Stimulated activated CD8-positive, alpha-beta memory T cell treated with anti-CD3 and anti-CD28 coated beads, Interleukin-7, amount 100 ng/mL, for 48 hours (primary cell): ENCODE measurements at places on chromosomes 7 and 10.

DNA sequence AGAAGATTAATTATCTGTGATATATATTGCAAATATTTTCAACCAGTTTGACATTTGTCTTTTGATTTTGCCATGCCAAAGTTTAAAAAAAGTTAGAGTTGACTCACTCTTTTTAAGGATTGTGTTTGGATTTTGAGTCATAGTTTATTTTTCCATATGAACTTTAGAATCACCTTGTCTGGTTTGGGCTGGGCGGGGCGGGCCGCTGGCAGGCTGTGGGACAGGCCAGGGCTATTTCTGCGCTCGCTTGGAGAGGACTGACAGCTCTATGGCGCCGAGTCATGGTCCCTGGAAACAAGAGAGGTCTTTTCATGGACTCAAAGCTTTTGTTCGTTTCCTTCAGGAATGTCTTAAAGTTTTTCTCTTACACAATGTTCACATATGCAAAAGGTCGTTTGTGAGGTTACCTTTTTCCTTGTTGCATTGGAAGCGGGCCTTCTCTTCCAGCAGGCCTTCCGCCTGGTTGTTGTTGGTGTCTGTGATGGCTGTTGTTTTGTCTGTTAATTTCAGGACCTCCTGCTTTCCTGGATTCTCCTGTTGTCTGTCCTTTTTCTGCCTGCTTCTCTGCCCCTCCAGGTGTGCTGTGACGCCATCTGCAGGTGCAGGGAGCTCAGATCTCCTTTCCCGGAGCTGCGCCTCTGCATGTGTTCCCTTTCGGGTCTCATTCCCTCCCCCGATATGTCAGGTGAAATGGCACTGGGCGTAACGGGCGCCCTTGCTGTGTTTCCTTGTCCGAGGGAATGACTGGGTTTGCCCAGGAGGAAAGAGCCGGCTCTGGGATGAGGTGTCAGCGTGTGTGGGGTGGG lies 53.8 kb downstream of the INPP5A start:
- no peak for DNase-seq

- DNase-seq, result no peak
These were observed 8.2 kb upstream of the STARD3NL start for GRCh38 chr7:38169847-38170246.

GRCh38 chr10:124577651-124578050 lies 116.0 kb downstream of the LHPP start:
- no peak for DNase-seq

- no peak for DNase-seq
These were observed 127.1 kb upstream of the MTPN start for GRCh38 chr7:136104269-136104603.

DNA sequence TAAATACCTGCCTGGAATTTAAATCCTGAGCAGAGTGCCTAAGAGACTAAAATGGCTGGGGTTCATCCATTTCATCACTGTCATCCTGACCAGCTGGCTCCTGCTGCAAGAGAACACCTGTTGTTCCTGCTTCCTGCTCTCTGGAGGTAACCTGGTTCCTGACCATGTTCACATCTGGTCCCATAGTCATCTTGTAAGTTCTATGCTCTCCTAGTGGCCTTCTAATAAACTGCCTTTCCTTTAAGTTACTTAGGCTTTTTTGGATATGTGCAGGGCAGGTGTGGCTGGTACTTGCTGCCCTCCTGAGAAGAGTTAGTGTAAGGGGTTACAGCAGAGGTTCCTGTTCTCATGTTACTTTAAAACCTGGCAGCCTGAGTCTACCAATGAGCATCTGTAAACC lies 80.0 kb downstream of the NRCAM start:
- no peak for DNase-seq

GRCh38 chr7:103856929-103857328 lies 132.5 kb downstream of the RELN start:
- no peak for DNase-seq

GRCh38 chr7:46155367-46155766 lies 234.3 kb upstream of the IGFBP3 start:
- DNase-seq, result no peak

DNA sequence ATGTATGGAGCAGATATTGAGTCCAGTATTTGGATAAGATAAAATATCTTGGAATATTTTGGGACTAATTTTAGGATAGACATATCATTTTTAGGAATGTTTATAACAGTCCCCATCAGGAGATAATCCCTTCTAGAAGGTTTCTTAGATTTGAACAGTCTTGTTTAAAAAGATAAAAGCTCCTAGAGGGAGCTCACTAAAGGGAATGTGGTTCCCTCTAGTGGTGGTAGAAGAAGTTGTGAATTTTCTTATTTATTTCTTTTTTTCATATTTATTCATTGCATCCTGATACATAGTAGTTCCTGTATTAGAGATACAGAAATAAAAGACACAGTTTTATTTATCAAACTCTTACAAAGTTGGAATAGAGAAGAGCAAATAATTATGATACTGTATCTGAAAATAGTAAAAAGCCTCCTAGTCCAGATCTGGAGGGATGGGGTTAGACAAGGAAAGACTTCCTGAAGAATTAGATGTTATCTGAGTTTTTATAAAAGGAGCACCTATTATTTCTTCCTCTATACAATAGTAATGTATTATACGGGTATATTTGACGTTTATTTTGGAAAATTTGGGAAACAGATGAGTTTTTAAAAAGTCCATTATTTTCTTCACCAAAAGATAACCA lies 24.5 kb upstream of the KLF14 start:
- no peak for DNase-seq

DNA sequence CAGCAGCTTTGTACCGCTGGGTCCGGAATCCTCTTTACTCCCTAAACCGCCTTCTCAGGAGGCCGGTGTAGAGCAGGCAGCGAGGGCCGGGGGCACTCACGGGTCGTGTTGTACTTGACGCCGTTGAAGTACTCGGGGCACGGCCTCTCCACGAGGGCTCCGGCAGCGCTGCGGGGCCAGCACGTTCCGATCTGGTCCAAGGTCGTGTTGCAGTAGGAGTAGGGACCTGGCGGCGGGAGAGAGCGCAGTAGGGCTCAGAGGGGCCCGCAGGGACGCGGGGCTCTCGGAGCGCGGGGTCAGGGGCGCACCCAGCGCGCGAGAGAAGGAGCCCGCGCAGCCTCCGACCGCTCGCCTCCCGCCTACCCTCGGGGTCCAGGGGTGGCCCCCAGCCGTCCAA lies 443 bp downstream of the CRHR2 start:
- no peak for DNase-seq

DNA sequence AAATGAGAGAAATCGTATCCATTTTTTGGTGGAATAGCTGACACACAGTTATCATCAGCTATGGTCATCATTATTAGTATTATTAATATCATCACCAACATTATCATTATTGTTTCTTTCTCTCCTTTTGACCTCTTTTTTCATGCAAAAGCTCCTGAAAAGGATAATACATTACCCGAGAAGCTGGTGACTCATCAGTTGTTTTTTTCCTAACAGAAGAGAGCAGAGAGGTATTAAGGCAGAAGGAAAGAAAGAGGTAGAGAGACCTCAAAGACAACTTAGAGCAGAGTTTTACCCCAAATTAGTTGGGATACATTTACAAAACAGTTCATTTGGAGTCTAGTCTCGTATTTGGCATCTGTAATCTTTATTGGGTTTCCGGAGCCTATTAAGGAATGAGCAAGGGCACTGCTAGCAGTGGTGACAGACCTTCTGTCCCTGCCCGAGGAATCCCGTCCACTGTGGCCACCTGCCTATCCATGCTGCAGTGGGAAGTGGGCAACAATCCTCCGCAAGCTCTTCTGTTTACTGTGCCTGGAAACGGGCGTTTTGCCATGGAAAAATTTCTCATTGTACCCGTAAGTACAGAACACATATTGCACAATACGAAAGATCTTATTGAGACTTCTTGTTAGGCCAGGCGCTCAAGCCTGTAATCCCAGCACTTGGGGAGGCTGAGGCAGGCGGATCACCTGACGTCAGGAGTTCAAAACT lies 170.0 kb upstream of the MKLN1 start:
- no peak for DNase-seq

DNA sequence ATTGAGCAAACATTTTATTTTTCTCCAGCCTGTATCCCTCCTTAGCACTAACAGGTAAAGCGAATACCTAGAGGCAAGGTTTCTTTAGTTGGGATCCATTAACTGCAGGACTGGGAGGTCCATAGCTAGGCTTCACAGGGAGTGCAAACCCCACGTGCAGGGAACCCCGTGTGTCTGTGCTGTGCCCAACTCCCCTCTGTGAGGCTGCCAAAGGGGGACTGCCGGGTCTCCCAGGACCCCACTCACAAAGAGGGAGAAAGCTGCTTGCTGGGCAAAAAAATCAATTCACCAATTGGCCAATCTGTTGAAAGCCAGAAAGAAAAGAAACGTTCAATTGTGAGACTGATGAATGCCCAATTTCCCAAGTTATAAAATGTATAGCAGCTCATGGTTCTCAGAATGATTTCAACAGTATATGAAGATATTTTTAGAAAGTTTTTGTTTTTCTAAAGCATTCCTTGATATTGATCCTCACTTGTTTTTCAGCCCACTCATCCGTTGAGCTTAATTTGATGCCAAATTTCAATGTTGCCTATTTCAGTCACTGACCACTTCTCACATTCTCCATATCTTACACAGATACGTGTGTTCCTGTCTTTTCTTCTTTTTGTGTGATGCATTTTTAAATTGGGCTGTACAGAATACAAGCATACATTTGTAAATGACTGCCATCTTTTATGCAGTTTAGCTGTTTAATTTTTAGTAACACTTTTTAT lies 202.7 kb upstream of the PRSS58 start:
- no peak for DNase-seq
